ENCODE measurements at places on chromosomes 16 and 17.

DNA sequence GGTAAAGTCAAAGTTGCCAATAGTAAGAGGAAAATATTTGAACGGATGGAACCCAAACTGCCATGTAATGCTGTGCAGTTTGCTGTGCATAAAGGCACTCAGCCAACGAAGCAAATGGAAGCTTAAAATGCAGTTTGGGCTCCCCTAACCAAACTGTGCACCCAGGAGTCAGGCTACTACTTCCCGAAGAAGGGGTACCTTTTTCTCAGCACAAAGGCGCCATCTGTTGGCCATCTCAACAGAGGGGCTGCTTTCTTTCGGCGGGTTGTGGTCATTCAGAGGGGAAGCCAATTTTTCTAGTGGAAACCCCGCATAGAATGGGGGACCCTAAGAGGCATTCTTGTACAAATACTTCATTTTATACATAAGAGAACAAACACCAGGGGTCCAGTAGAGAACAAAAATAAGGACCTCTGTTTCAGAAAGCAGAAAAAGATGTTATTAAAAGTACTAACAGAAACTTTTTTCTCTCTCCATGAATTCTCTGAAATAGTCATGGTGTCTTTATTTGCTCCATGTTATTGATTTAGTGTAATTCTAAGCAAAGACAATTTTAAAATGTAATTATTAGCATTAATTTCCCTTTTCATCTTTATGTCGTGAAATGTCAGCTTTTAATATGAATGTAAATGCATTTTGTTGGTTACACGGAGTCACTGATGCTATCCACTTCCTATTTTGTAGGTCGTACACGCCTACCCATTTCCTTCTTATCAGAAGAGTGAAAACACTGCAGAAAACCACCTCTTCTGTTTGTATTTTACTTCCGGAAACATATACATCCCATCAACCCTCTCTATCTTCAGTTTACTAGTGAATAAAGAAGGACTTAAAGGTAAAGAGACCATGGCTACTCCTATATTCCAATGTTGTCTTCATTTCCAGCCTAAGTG is 453.3 kb downstream of the KCNJ2 start:
- DNase-seq: no peak

DNA sequence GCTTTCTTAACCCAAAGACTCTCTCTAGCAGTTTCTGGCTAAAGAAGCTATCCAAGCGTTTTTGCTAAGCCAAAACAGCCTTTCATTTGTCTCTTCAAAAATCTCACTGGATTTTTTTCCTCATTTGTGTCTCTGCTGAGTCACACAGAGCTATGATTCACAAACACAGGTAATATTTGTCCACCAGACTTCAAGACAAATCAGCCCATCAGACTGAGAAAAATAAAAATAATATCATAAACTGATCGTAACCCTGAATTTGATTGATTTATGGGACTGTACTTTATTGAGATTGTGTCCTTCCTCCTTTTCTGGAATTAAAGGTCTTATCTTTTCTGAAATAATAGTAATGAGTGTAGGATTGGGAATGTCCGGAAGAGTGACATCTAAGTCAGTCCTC is 25.8 kb downstream of the TRIM16 start:
- DNase-seq: no peak

GRCh38 chr16:23163921-23164320 is 14.7 kb upstream of the USP31 start:
- DNase-seq: no peak

DNA sequence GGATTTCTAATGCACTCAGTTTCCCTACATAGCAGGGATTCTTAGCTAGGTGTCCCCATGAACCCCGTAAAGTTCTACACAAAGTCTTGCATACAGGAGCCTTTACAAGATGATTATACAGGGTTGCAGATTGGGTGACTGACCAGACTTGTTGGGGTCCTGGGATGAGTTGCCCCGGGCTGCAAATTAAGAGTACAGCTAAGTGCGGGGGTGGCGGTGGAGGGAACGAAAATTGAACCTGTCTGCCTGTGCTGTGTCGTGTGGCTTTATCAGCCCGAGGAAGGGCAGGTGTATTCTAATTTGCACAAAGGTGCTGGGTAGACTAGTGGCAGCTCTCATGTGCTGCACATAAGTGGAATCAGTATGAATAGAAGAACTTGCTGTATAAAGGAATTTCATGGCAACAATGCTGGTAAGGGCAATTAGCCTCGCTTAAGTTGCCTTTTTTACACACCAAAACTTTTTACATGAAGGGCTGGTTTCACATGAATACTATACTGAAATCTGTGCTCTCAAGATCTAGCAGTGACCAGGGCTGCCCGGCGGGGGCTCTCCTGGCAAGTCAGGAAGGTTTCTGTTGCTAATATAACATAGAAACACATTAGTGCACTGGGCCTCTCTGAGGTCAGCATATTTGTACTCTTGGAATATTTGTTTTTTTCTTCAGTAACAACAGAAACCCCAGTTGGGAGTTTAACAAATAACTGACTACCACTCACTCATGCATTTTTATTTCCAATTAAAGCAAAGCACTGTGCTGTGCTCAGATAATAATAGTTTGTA is 50.7 kb downstream of the ADCY7 start:
- DNase-seq: no peak

DNA sequence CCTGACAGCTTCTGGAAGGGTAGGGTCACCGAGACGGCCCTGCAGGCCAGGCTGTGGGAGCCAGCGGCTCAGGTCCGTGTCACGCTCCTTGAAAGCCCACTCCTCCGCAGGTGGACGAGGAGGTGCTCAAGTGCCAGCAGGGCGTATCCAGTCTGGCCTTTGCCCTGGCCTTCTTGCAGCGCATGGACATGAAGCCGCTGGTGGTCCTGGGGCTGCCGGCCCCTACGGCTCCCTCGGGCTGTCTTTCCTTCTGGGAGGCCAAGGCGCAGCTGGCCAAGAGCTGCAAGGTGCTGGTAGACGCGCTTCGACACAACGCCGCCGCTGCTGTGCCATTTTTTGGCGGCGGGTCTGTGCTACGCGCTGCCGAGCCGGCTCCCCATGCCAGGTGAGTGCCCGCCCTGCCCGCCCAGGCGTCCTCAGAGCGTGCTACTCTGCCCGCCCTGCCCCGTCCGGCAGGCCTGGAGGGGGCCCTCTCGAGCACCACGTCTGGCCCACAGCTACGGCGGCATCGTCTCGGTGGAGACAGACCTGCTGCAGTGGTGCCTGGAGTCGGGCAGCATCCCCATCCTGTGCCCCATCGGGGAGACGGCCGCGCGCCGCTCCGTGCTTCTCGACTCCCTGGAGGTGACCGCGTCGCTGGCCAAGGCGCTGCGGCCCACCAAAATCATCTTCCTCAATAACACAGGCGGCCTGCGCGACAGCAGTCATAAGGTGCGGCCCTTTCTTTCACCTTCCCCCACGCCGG is 1.3 kb downstream of the NAGS start:
- peak; percentile 25 for DNase-seq

- DNase-seq: peak; percentile 36
Measured at GRCh38 chr16:31458073-31458843, 1.0 kb upstream of the ARMC5 start.

DNA sequence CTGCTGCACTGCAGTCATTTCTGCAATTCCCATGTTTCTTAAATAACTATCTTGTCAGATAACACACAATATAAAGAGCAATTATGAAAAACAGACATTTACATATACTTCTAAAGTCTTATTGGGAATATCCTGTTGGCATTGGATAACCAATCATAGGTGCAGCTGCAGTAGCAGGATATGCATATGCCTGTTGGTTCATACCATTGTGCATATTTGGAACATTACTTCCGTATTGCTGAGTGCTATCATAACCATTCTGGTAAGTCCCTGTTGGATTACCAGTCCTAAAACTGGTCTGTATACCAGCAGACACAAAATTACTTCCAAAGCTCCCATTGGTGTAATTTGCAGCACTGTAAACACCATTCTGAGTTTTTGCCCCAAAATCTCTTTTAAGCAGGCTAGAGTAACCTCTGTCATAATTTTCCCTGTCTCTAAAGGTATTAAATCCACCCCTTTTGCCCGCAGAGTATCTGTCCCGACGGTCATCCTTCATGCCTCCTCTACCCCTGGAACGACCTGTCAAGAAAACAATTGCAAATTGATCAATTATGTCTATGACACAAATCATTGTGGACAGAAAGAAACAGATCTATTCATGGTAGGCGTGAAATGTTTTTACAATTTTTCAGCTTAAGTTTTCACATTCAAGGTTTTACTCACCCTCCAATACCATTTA is 3.1 kb upstream of the POLG2 start:
- no peak for DNase-seq

DNA sequence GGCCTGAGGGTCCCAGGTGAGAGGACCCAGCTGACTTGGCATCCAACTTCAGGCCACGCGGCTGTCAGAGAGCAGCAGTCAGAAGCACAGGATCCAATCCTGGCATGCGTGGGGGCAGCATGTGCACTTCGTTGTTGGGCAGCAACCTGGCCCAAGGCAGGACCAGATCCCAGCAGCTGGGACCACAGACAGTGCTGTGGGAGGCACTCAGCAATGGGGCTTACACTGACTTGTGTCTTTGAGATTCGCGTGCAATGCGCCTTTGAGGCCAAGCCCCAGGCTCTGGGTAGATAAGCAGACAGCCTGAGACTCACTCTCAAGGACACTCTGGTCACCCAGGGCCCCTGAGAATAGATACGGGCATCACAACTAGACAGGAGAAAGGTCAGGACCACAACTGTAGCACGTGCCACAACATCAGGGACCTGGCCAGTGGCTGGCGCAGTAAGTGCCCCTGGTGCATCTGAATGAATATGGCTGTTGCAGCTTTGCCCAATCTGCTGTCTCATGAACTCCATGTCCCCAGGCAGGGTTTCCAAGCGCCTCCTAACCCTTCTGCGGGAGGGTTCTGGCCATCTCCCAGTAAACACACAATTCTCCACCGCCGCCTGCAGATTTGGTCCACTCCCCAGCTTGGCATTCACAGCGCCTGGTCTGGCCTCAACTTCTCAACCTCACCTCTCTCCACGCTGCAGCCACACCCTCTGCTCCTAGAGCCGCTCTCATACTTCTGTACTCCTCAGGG is 3.2 kb downstream of the PAM16 start:
- DNase-seq: no peak

GRCh38 chr16:4317532-4318450 is 1.9 kb downstream of the GLIS2 start:
- DNase-seq: no peak

GRCh38 chr17:75505640-75506039 is 9.7 kb downstream of the CASKIN2 start:
- no peak for DNase-seq

GRCh38 chr16:20221208-20221607 is 106.1 kb downstream of the GP2 start:
- DNase-seq: no peak

DNA sequence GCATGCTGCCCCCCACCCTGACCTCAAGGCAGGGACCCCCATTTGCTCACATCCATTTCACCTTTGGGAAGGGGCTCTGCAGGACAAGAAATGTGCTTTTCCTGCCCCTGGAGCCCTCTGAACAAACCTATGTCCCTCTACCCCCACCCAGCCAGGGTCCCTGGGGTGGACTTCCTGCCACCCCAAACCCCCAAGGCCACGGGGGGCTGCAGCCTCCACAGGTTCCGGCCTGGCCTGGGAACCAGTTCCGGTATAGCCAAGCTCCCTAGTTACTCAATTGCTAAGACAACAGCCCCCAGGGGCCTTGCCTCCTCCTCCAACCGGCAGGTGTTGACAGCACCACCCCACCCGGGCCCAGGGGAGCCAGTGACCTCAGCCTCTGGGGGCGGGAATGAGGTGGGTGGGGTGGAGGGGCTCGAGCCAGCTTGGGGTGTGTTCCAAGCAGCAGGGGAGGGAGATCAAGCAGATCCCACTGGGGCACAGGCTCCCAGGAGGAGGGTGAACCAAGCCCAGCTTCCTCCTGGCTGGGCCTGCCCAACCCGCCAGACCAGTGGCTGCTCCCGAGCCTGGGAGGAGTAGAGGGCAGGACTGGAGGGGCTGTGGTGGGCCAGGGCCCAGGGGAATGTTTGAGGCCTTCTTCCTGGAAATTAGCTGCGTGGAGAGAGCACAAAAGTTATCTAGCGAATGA is 6.6 kb downstream of the PNMT start:
- DNase-seq: no peak

DNA sequence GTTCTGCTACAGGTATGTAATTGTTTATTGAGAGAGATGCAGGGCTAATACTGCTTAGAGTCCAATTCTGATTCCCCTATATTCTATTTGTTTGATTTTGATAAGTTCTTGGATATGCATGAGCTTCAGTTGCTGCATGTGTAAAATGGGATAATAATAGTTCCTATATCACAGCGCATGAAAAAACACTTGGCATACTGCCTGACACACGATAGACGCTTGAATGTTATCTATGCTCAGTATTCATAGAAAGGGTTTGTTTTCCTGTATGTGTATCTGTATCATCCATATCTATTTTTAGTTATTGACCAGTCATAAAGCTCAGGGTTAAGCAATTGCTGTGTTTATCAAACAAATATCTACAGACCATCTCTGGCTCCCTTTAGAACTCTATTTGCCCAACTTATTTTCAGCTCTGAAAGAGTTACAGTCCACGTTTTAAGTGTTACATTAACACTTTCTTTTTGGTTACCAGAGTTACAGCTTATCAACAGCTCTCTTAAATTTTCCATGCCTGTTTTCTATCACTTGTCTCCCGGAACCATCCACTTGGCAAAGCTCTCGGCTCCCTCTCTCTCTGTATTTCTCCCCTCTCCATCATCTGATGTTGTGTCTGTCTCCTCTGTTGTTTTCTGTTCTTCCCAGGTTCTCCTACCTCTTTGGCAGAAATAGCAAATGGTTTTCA is 334.8 kb downstream of the CBLN1 start:
- no peak for DNase-seq

DNA sequence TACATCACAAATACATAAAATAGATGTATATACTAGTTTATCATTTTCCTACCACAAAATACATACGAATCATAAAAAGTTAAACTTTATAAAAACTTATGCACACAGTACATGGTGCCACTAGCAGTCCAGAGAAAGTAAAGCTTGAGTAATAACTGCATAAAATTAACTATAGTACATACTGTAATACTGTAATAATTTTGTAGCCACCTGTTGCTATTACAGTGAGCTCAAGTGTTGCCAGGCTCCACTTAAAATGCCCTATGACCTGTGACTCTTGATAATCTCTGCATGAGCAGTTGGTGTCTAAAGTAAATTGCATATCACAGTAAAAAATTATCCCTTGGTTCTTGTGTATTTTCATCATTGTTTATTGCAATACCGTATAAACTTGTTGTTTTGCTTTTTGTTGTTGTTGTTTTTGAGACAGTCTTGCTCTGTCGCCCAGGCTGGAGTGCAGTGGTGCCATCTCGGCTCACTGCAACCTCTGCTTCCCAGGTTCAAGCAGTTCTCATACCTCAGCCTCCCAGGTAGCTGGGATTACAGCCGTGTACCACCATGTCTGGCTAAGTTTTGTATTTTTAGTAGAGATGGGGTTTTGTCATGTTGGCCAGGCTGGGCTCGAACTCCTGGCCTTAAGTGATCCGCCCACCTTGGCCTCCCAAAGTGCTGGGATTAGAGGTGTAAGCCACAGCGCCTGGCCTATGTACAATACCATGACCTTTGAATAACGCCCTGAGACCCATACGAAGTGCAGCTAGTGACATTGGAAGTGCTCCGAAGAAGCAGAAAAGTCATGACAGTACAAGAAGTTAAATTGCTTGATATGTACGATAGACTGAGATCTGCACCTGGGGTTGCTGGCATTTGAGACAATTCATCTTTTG is 6.6 kb downstream of the LUC7L3 start:
- DNase-seq: no peak

- DNase-seq: peak; percentile 44
Measured at GRCh38 chr17:10119203-10120108, 79.0 kb downstream of the GAS7 start.

All from CD4-positive, alpha-beta T cell treated with Interleukin-4 for 4 hours (primary cell).